ENCODE measurements at places on chromosomes 3 and 15.

GRCh38 chr3:151047636-151048035 is 37.8 kb upstream of the MED12L start:
- no peak for DNase-seq

DNA sequence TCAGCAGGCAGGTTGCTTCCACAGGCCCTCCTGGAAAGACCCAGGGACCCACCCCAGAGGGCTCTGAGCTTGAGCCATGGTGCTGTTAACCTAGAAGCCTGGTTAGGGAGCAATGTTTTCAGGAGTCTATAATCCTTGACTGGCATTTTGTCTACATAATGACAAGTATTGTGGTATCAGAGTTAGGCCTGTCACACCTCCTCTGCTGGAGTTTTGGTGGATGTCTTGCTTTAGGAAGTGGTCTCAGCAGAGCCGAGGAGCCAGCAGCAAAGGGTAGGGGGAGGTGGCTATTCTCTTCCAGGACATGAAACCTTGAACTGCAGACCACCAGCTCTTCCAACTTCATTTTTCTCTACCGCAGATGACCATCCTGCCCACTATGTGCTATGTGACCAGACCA is 76.1 kb downstream of the CLSTN2 start:
- DNase-seq = no peak

GRCh38 chr3:126186271-126186670 is 5.9 kb upstream of the ALDH1L1 start:
- DNase-seq = no peak

DNA sequence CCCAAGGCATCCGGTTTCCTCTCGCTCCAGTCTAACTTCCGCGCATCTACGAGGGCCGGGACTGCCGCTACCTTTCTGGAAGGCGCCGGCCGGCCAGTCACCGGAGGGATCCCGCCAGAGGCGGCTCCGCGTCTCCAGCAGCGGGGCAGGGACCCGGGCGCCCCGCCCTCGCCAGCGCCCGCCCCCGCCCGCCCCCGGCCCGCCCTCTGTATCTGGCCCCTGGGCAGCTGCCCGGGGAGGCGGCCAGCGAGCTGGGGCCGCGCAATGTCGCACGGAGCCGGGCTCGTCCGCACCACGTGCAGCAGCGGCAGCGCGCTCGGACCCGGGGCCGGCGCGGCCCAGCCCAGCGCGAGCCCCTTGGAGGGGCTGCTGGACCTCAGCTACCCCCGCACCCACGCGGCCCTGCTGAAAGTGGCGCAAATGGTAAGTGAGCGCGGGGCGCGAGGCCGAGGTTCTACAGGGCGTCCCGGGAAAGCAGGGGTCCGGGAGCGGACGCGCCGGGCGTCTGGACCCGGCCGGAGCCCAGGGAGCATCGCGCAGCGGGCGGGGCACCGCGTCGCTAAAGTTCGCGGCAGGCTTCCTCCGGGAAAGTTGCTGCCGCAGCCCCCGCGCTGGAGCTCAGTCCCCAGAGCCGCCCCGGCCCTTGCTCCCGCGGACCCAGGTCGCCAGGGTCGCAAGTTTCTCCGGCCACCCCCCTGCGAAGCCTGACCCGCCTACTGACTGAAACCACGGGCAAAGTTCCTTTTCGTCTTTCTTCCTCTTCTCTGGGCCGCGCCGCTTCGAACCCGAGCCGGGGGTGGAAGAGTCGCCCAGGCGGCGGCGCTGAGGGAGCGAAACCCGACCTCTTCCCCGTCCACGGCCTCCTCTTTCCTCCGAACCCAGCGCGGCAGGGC is at the start of gene CMTM7:
Gene CMTM7 (plus strand): TSS at position 211 of the 893 bp plus-strand sequence. CDS start 54 bp downstream, at position 265.
- no peak for DNase-seq

DNA sequence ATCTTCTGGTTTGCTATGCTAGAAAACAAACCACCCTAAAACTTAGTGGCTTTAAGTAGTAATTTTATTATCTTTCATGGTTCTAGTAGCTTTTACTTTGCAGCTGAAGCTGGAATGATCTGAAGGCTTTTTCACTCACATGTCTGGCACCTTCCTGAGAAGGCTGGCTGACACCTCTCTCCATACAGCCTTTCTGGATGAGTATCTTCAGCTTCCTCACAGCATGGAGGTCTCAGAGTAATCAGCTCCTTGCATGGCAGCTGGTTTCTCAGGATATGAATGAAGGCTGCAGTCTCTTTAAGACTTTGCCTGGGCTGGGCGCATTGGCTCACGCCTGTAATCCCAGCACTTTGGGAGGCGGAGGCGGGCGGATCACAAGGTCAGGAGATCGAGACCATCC is 50.0 kb downstream of the TNIK start:
- no peak for DNase-seq

DNA sequence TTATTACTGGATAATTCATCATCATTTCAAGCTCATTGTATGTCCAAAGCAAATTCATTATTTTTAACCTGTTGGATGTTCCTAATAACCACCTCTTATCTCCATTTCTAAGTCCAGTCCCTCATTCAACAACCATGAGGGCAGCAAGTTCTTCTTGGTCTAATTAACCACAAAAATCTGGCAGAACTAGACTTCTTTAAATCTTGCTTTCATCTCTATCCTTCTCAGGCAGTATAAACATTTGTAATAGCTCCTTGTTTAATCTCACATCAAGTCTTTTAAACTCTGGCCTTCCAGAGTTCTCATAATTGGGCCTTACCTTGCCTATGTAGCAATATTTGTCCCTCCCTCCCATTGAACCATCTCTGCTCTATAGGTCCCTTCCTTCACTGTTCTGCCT is 17.0 kb upstream of the GHSR start:
- DNase-seq = no peak

DNA sequence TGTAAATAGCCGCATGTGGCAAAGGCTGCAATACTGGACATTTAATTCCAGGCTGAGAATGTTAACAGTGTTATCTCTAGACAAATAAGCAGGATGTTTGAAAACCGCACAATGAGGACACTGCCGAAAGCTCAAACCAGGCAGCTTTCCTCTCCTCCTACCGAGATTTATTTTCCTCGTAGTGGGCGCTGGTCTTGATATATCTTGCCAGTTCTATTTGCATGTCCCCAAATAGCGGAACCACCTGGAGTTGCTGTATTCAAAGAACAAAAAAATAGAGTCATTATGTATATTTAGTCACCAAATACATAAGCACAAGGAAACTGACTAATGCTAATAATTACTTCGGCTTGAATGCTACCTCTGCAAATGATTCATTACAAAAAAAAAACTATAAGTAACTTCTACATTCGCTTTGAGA is 46.5 kb downstream of the CYFIP1 start:
- no peak for DNase-seq

GRCh38 chr3:51687431-51688205 is 16.6 kb downstream of the TEX264 start:
- DNase-seq = no peak

- DNase-seq = no peak
Observed at GRCh38 chr3:181716966-181717365, 5.2 kb downstream of the SOX2 start.

GRCh38 chr15:32857732-32858131 is 139.9 kb downstream of the GREM1 start:
- DNase-seq = no peak

DNA sequence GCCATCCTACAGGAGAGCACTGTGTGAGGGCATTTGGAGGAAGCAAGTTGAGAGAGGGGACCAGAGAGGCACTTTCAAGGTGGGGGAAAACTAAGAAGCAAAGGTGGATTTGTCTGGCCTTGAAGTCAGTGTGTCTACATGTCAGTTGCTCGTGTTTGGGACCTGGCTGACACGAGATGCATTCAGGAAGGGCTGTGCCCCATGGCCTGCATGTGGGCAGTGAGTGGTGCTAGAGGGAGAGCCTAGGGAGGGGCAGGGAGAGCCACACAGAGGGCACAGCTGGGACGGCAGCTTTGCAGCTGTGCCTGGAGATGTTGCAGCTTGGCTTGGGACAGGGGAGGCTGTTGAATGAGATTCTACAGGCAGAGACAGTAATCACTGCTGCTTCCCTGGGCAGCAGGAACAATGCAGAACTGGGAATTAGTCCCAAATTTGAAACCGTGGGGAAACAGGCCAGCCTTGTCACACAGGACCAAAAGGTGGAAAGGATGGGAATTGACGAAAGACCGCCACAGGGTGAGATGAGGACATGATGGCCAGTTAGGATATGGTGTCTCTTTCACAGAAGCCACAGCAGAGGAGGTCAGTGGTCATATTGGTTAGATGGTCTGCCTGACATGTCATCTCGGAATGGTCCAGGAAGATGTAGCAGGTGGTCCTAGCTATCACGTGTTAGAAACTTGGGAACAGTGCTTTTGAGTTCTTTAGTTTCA is 10.0 kb downstream of the SEC61A1 start:
- no peak for DNase-seq

DNA sequence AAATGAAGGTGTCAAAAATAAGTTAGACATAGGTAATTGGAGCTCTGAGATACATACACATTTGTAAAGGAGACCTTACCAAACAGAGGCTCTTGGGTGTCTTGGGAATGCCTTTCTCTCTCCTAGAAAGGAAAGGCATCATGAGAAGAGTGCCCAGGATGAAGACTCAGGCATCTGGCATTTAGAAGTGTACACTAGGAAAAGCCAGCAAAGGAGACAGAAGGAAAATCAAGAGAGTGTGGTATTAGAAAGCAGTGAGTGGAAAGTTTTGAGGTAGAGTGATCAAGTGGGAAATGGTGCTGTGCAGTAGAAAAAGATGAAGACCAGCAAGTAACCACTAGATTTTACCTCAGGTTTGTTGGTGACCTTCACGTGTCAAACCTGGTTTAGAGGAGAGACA is 16.1 kb downstream of the UBE2E1 start:
- no peak for DNase-seq

- DNase-seq = no peak
Observed at GRCh38 chr3:132615881-132616280, 18.8 kb downstream of the ACKR4 start.

GRCh38 chr15:46080016-46080415 is 445.2 kb downstream of the SQOR start:
- DNase-seq = no peak

- no peak for DNase-seq
Observed at GRCh38 chr15:31065824-31066223, 35.7 kb downstream of the TRPM1 start.

DNA sequence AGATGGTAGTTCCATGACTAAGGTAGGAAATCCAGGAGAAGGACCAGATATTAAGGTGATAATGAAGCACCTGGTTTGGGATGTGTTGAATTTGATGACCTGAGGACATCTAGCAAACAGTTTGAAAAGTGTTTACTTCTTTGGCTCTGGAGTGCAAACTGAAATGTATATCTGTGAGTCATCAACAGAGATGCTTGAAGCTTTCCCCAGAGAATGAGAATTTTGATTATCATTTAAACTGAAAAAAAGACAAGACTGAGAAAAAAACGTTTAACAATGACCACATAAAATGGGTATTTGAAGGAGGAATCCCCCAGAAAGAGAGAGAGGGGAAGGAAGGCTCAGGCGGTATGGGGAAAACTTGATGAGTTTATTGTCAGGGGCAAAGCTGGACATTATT is 20.7 kb upstream of the GSK3B start:
- DNase-seq = no peak

GRCh38 chr3:150344079-150344759 is 63.9 kb upstream of the TSC22D2 start:
- DNase-seq = no peak

Measured in forelimb muscle (tissue), 1 donor.